ENCODE measurements at places on chromosomes 2 and 18.

GRCh38 chr2:127104881-127105655, 1.9 kb downstream of the BIN1 start:
- DNase-seq = no peak

- no peak for DNase-seq
These were observed 29.7 kb upstream of the CCDC178 start for GRCh38 chr18:33470216-33470615.

- DNase-seq = peak; percentile 38
These were observed 61.8 kb upstream of the CTDP1 start for GRCh38 chr18:79617511-79618500.

GRCh38 chr2:13351068-13351467, 634.3 kb downstream of the TRIB2 start:
- DNase-seq = no peak

- DNase-seq = no peak
These were observed 591.6 kb downstream of the ERBB4 start for GRCh38 chr2:211946960-211947359.
